Caco-2 (cell line): ENCODE measurements at places on chromosomes 7 and 10.
A peak's percentile ranks its signal among the peaks of the same experiment; 100 is the strongest.

DNA sequence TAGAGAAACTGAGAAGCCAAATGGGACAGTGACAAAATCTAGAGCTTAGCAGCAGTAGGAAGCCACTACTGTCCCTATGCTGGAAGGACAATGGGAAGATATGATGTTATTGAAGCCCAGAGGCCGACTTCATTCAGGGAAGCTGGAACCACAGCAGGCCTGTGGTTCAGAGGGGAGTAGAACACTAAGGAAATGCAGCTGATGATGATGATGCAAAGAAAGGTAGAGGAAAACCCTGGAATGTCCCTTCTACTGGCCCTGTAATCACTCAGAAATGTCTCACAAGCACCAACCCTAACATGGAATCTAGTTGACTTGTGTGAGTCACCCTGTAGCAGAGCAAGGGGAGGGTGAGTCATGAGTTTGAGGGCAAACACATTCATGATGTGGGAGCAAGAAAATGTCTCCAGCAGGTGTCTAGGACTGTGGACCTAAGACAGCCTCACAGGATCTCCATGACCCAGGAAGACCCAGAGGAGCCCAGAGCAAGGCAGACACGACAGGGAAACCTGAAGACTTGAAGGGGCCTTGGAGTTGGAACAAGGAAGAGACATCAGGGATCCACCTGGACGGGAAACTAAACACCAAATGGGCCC lies 37.0 kb upstream of the LRRC17 start:
- peak; percentile 46 for DNase-seq

DNA sequence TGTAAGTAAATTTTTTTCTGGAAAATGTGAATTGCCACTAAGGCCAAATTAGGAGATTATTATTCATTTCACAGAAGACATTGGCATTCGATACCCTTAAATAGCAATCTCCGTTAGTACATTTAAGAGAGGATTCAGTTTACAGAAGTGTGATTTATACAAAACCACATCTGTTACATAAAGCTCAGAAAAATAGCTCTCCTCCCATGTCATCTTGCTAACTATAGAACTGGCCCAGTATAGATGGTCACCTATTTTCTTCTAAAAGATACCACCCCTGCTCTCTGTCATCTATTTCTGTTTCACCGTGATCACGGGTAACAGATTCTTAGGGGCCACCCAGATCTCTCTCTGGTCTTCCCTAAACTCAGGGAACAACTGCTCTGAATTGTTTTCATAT lies 119.1 kb downstream of the HIP1 start:
- DNase-seq, result no peak

GRCh38 chr7:105822806-105823205 lies 53.6 kb downstream of the ATXN7L1 start:
- no peak for DNase-seq

- no peak for DNase-seq
These were observed 3.1 kb upstream of the SLF2 start for GRCh38 chr10:100909501-100910263.

DNA sequence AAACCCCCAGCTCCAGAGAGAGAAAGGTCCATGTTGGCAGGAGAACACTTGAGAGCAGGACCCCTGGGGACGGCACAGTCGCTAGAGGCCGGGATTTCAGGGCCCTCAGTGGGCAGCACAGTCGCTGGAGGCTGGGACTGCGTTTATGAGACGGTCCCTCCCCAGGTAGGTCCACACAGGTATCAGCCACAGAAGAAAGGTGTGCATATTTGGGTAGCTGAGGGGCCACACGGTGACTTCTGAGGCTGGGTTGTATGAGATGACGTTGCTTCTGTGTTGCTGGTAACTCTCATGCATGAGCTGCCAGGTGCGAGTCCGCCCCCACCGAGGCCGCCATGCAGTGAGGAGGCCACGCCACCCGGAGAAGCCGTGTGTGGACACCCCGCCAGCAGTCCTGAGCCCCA lies 56.9 kb upstream of the PPP2R2D start:
- DNase-seq, result no peak
